ENCODE measurements at places on chromosomes 3 and 15.

DNA sequence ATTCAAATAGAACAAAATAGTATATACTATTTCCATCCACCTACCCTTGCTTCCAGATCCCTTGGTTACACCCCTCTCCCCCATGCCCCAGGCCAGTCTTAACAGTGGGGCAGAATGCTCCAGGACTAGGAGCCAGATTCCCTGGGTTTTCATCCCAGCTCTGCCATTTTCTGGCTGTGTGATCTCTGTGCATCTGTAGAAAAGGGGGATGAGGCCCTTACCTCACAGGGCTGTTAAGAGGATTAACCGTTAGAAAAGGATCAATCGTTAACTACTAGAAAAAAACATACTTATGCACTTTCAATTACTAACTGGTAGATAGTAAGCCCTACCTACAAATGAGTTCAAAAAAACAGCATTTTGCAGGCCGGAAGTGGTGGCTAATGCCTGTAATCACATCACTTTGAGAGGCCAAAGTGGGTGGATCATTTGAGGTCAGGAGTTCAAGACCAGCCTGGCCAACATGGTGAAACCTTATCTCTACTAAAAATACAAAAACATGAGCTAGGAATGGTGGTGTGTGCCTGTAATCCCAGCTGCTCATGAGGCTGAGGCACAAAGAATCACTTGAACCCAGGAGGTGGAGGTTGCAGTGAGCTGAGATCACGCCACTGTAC lies 11.7 kb downstream of the EBLN2 start:
- DNase-seq, result no peak

- no peak for DNase-seq
Observed at GRCh38 chr3:181920409-181920808, 208.7 kb downstream of the SOX2 start.

GRCh38 chr15:51494411-51495314 lies 127.9 kb downstream of the DMXL2 start:
- no peak for DNase-seq

DNA sequence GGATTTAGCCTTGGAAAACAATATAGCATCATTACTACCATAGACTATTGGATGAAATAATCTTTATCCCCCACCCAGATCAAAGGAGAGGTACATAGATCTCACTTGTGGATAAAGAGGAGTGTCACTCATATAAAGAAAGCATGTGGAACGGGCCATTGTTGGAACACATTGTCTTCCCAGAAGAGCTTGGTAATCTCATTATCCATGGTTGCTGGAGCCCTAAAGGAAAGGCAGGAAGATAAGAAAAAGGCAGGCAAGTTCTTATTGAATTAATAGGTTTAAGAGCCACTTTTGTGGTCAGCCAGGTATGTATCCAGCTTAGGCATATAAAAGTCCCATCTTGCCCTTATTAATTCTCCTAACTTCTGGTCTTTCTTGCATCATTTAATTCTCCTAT lies 659.1 kb downstream of the GRM7 start:
- DNase-seq, result no peak

- no peak for DNase-seq
Observed at GRCh38 chr3:18853269-18853668, 295.0 kb upstream of the KCNH8 start.

DNA sequence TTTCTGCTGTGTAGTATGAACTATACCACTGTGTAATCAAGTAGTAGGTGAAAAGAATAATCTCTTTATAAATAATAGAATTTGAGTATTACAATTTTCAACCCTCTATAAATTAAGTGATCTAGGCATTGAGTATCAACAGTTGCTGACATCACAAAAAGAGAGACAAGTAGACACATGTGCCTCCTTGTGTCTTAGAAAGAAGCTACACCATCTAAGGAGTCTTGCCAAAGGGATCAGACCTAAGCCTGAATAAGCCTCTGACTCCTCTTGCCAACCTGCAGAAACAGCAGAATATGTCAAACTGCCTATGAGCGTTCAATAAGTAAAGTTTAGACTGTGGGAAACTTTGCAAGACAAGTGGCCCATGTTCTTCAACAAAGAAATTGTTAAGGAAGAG lies 5.8 kb upstream of the MTMR10 start:
- DNase-seq, result no peak

DNA sequence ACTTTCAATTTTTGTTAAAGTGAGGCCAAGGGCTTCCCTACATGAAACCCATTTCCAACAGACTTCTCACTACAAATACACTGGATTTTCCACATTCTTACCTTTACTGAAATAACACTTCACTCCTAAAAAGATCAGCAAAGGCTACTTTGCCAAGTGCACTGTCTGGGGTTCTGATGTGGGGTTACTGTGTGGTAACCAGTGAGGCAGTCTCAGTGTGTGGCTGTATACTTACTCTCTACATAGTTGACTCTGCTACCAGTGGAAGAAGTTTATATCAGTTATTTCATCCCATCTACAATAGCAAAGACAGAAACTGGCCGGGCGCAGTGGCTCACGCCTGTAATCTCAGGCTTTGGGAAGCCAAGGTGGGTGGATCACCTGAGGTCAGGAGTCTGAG lies 5.6 kb downstream of the WDR82 start:
- no peak for DNase-seq

DNA sequence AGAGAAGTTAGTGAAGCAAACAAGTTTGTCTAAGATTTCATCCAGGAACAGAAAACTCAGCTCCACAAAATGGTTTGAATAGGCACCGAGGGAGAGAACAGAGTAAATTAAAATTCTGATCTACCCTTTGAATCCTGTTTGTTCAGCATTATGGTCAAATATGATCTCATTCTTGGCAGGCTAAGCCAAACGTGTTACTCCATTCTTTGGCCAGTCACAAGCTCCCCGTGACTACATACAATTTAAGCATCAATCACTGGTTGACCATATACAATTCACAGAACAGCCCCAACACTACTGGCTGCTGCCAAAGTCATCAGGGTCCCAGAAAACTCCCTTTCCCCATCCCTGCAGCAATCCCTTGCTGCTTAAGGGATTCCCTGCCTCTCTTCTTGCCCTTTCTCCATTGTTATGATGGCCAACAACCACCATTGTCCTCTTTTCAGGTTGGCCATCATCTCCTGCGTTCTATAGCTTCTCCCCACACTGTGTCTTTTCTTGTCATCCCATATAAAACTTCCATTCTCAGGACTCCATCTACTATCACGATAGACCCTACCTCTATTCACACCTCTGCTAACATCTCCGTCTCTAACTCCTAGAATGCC lies 46.3 kb downstream of the GOLIM4 start:
- no peak for DNase-seq

DNA sequence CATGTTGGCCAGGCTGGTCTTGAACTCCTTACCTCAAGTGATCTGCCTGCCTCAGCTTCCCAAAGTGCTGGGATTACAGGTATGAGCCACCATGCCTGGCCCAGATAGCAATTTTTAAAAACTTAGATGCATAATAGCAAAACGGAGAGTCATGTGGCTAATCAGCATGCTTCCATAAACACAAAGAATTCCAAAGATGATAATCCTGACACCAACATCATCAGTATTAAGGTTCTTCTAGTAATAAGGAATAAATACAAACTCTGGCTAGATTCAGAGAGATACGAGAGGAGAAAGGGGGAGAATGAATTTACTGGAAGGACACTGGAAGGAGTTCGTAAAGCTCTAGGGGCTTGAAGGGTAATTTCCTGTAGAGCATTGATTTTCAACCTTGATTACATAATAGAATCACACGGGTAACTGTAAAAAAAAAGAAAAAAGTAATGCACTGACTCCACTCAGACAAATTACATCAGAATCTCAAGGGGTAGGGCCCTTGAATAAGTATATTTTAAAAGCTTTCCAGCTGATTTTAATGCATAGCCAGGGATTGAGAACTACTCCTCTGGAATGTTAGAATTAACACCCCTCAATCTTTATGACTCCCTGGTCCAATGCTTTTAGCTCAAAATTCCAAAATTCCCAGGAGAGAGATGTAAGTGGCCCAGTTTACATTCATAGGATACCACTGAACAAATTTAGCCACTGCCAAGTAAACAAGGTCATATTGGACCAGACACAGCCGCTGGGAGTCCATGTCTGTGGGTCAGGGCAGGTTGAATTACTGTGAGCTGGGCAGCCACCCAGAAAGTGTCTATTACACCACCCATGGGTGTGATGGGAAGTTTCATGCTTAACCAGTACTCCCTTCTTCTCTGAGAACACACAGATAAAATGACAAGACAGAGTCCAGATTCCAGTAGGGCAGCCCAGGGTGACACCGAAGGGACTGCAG lies 243.9 kb downstream of the TBL1XR1 start:
- DNase-seq, result peak; percentile 37

- no peak for DNase-seq
Observed at GRCh38 chr3:144351011-144351410, 379.4 kb downstream of the DIPK2A start.

DNA sequence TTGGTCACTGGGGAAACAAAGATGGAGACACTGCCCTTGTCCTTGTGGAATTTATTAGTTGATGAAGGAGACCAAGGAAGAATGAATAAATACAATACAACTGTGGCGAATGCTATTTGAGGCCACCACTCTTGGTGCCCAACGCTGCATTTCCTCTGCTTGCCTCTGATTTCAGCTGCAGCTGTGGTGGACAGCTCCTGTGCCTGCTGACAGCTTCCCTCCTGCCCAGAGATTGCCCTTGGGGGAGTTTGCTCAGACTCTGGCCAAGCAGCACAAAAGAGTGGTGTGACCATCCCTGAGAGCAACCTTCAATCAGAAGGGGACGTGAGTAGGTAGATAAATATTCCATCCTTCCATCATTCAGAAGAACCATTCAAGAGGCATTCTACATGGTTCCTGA lies 64.6 kb upstream of the FHIT start:
- no peak for DNase-seq

GRCh38 chr3:155435821-155436220 lies 142.3 kb upstream of the STRIT1 start:
- DNase-seq, result no peak

GRCh38 chr3:61194892-61195538 lies 56.2 kb downstream of the FHIT start:
- no peak for DNase-seq

DNA sequence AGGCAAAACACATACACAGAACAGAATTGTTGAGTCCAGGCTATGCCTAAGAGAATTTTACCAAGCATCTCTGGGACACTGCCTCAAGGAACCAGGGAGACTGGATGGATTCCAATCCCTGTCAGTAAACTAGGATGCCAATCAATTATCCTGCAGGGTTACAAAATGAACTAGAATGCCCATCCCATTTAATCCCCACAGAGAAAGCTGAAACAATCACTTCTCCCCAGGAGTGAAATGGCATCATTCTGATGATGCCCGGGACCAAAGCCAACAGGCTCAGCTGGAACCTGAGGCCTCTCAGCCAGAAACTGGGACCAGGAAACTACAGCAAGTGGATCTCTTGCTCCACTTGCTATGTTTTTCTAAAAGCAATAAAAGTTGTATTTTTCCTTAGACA lies 130.0 kb upstream of the TJP1 start:
- DNase-seq, result no peak

DNA sequence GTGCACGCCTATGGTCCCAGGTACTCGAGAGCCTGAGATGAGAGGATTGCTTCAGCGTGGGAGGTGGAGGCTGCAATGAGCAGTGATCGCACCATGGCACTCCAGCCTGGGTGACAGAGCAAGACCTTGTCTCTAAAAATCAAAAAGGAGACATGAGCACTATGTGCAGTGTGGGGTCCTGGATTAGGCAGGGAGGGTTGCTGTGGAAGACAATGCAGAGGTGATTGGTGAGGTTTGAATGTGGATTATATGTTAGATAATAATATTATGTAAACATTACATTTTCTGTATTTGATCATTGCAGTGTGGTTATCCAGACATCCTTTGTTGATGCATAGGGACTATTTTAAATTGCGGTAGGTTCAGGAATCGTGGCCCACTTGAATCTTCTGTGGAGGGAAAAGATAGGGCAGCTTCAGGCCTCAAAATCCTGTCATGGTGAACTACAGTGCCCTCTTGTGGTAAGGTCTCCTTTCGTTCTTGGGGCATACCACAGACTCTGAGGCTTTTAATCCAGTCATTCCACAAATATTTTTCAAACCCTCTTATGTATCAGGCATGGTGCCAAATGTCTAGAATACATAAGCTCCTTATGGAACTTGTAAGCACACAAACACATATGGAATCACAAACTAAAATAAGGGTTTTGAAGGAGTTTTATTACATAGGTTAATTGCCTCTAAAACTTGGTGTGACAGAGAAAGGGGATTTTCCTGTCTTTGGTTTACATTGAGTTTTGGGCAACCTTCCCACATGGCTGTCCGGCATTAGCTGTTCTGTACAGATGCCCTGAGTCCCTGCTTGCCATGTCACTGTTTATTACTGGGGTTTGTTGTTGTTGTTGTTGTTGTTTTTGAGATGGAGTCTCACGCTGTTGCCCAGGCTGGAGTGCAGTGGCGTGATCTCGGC lies 37.7 kb downstream of the GPD1L start:
- peak; percentile 55 for DNase-seq

DNA sequence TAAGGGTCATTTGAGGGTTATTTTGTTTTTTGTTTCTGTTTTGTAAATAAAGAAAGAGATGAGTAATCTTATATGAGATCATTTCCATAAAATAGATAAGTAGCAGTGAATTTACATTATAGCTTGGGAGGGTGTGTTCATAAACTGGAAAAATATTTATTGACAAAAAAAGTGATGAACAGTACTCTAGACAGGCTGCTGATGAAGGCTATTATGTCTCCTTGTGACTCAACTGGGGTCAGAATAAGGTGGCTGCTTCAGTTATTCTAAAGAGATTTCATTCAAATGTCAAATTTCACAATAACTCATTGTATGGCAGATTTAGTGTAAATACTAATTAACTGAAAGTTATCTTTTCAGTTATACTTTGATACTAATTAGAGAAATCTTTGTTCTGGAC lies 251.1 kb upstream of the CMC1 start:
- no peak for DNase-seq

Measured in BJ (cell line).